ENCODE measurements at places on chromosomes 5 and 9.

DNA sequence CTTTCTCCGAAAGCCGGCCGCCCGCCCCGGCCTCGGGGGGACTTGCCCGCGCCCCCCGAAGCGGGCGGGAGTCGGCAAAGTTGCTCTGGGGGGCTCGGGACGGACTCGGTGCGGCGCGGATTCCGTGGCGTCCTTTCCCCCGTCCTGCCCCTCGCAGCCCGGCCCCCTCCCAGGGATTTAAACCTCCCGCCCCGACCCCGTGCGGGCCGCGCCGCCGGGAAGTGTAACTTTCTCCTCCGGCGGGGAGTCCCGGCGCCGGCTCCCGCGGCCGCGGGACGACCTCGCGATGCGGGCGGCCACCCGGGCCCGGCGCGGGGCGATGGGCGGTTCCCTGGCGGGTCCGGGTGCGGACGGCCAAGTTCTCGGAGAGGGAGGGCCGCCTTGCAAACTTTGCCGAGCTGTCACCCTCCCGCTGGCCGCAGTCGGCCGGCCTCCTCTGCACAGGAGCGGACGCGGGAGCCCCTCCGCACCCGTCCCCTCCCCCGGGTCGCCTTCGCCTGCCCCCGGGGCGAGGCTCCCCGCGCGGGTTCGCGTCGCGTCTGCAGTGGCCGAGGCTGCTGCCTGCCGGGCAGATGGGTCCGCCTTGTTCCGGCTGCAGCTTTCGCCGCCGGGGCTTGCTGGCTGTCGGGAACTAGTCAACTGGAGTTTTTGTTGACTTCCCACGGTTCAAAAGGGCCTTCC is 732 bp downstream of the PBX3 start:
- DNase-seq = no peak

GRCh38 chr5:159002171-159002570 is 97.5 kb downstream of the EBF1 start:
- no peak for DNase-seq

DNA sequence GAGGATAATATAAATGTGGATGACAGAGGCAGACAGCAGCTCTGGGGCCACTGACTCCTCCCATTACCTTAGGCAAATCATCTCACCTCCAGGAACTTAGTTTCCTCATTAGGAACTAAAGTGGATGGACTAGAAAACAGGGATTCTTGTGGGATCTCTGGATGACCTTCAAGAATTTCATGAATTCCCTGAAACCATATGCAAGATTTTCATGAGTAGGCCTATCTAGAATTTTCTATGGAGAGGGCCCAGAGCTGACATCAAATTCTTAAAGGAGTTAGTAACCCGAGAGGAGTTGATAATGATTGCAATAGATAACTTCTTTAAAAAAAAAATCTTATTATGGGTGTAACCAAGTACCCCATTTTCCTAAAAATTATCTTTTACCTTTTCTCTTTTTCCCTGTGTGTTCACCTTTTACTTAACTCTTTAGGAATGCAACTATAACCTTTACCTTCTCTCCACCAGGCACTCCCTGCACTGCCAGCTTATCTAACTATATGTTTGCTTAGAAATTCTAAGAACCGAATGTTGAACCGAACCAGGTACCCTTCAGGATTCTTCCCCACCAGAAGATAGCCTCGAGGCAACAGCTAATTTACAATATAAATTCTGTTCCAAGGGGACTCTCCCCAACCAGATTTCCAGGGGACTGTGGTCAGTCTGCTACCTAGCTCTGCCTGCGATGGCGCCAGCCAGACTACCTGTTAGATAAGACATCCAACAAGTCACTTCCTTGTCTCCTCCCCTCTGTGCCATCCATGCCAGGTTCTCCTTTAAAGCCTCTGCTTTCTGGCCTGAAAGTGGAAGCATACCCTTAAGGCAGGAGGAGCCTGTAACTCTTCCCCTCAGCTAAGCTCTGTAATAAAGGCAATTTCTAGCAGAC is 86.0 kb downstream of the GCNT4 start:
- no peak for DNase-seq

DNA sequence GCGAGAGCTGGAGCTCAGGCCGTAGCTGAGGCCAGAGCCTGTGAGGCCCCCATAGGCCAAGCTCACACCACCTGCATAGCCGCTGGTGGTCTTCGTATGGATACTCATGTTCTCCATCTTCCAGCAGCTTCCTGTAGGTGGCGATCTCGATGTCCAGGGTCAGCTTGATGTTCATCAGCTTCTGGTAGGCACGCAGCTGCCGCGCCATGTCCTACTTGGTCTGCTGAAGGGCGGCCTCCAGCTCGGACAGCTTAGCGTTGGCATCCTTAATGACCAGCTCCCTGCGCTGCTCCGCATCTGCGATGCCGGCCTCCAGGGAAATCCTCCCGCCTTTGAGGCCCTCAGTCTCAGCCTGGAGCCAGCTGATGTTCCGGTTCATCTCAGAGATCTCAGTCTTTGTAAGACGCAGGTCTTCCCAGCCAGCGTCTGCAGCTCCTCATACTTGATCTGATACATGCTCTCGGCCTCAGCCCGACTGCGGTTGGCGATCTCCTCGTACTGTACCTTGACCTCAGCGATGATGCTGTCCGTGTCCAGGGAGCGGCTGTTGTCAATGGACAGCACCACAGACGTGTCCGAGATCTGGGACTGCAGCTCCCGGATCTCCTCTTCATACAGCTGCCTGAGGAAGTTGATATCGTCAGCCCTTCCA is 172.1 kb downstream of the PPP2R2B start:
- no peak for DNase-seq

DNA sequence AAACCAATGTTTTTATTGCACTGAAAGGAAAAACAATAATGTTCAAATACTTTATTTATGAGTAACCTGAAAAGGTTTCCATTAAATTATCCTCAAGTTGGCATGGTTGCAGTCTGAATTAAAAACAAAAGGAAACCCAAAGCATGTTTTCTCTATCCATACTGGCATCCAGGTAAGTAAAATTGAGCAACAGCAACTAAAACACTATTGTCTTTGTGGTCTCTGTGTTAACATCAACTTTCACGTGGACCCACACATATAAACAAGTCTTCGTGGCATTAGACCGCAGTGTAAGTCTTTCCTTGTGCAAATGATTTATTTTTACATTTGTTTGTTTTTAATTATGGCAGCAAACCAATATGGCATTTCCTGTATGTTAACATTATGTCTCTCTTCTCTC is 757.6 kb downstream of the SEMA5A start:
- no peak for DNase-seq

DNA sequence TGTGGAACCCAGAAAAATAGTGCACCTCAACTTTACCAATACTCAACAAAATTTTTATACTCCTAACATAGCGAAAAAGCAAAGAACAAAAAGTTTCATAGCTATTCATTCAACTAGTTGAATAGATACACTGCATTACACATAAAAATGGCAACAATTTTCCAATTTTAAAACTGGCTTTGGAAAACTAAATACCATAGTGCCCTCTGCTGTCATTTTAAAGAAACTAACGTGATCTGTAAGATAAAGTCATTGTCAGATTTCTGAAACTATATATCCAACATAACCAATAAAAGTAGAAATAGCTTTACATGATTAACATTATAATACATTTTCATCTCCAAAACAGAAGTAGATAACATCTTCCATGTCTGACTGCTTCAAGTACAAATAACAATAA is 31.6 kb downstream of the DTWD2 start:
- DNase-seq = no peak

DNA sequence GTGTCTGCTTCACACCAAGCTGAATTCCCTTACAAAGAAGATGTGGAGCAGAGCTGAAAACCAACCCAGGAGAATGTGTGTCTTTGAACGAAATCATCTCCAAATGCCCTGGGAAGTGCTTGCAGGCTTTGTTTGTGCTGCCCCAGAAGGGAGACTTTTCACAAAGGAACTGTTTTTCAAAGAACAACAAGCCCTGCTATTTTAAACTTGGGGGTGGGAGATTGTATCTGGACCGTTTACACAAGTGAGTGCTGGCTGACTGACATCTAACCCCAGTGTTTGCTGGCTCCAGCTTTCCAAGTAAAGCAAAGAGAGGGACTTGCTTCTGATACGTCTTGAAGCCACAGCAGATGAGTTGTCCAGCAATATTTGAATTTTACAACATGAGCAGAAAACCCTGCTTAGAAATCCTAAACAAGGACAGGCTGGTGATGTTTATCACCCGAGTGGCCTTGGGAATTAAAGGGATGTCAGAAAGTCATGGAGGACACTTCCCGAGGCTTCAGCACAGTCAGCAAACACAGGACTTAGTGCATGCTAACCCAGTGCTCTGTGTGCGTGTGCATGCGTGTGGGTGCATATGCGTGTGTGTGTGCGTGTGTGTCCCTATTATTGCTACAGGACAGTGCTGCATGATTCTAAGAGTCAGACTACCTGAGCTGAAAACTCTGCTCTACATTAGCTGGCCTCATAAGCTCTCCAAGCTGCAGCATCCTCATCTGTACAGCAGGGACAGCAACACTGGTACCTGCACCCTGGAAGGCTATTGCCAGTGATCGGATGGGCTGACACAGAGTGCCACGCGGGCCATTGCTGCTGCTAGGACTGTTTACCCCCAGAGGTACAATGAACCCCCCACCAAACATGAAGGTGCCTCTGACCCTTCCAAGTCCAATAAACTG is 1.4 kb downstream of the ADAMTS12 start:
- no peak for DNase-seq

- DNase-seq = peak; percentile 89
These were observed 6.9 kb downstream of the ANXA6 start for GRCh38 chr5:151150471-151151262.

DNA sequence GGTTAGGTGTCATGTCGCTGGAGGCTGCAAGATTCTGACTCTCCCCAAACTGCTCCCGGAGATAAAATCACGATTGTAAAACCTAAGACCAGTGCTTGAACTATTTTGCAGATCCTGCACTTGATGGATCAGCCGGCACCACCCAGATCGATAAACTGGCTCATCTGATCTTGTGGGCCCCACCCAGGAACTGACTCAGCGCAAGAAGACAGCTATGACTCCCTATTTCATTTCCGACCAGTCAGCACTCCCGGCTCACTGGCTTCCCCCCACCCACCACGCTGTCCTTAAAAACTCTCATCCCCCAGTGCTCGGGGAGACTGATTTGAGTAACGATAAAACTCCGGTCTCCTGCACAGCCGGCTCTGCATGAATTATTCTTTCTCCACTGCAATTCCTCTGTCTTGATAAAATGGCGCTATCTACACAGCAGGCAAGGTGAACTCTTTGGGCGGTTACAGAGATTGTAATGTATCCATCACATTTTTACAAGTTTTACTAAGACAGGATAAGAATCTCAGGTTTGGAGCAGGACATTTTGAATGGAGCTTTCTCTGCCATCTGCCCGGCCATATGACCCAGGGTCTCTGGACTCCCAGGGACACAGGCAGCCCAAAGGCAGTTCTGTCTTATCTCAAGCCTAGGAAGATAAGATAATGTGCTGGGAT is 10.6 kb upstream of the PPP1R26 start:
- DNase-seq = peak; percentile 90

- DNase-seq = no peak
These were observed 100.4 kb upstream of the LARP1 start for GRCh38 chr5:154654486-154655371.

GRCh38 chr9:89662718-89663613 is 58.2 kb downstream of the GADD45G start:
- no peak for DNase-seq

DNA sequence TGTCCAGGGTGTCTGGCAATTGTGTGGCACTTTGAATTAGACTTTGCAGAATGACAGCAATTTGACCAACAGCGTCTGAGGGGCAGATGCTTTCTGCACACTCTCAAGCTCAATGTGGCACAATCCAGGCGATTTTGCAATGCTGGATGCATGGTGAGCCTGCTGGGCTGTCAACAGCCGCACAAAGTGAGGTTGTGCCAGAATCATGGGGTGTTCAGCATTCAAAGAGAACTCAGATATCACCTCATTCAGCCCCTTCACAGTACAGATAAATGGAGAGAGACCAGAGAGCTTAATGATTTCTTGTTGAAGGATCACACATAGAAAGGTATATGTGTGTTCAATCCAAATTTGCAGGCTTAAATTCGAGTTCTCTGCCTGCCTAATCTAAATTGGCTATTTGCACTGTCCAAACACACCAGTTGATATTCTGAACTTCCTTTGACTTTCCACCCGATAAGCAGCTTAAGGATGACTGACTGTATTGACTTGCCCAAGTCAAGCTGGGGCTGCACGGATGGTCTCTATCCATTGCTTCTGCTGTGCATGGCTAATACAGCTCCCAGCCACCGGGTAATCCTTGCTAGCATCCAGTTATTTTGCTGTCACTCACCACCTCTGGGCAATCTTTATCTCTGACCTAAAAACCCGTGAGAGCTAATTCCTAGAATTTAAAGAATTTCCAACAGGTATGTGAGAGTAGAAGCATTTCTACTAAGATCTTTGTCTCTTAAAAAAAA is 157.9 kb upstream of the TAS2R1 start:
- DNase-seq = no peak

GRCh38 chr9:136645903-136646754 is 16.6 kb upstream of the EGFL7 start:
- DNase-seq = no peak

DNA sequence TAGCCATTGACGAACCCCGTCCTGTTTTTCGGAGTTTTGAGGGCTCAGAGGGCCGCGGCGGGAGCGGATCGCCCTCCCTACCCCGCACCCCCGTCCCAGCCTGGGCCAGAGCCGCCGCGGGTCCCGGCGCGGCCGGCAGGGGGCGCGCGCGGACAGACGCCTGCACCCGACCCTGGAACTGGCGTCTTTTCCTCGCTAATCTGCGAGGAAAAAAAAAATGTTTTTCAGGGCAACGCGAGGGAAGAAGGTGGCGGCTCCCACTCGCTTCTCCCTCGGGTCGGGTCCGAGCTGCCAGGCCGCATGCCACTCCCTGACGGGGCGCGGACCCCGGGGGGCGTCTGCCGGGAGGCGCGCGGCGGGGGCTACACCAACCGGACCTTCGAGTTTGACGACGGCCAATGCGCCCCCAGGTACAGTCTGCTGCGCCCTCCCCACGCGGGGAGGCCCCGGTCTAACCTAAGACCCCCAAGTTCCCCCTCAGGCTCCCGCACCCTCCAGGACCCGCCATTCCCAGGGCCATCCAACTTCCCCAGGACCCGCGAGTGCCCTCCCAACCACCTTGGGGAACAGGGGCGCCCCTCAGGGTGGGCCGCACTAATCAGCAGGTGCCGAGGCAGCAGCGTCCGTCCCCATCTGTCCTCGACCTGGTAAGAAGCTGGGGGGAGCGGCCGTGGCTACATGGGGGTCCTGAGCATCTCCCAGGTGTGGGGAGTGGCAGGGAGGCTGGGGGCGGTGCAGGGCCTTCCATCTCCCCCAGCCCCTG is at the start of gene KCNT1:
Gene KCNT1 (plus strand): TSS at position 227 of the 763 bp plus-strand sequence. CDS start 74 bp downstream, at position 301.
- peak; percentile 53 for DNase-seq

- DNase-seq = no peak
These were observed 31.2 kb downstream of the KCNMB1 start for GRCh38 chr5:170357955-170358444.

DNA sequence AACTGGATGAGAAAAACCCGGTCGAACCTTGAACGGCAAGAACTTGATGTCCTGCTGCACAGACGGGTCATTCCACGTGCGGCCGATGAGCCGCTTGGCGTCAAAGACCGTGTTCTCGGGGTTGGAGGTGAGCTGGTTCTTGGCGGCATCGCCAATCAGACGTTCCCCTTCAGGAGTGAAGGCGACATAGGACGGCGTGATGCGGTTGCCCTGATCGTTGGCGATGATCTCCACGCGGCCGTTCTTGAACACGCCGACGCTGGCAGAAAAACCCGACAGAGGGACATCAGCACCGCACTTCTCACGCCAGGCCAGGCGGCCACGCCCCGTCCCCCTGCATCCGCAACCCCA is 519 bp downstream of the HSPA5 start:
- peak; percentile 50 for DNase-seq

Data from activated CD4-positive, alpha-beta T cell treated with anti-CD3 and anti-CD28 coated beads, Interleukin-2, amount 50 U/mL, for 16 hours (primary cell).